ENCODE measurements at places on chromosomes 5 and 9. TPM values are rescaled to one million over a fixed set of nuclear protein-coding genes. Genes with fewer than 3 reads are reported as not detected.

C9orf50 gene
- not detected for total RNA-seq

OR1J1 gene
- total RNA-seq = not detected

ICE1 gene
- total RNA-seq = 26.7 TPM

ROR2 gene
- total RNA-seq = 2.2 TPM

CKS2 gene
- 192 TPM for total RNA-seq

SLC45A2 gene
- total RNA-seq = not detected

HRCT1 gene
- total RNA-seq = 1.7 TPM

SH2D3C gene
- 0.28 TPM for total RNA-seq

ANKRD55 gene
- not detected for total RNA-seq

CDKN2B-AS1 gene
- total RNA-seq = 1.1 TPM

PCDHB6 gene
- under 0.01 TPM for total RNA-seq

FREM1 gene
- total RNA-seq = not detected

MARCOL gene
- not detected for total RNA-seq

INSL4 gene
- not detected for total RNA-seq

ACOT12 gene
- not detected for total RNA-seq

ARSI gene
- 15.2 TPM for total RNA-seq

SPINK13 gene
- not detected for total RNA-seq

C5orf63 gene
- total RNA-seq = 0.72 TPM

RAI14 gene
- total RNA-seq = 361 TPM

C1QTNF2 gene
- total RNA-seq = 0.72 TPM

SLC6A18 gene
- not detected for total RNA-seq

CETN3 gene
- 2.5 TPM for total RNA-seq

SCGB3A1 gene
- total RNA-seq = not detected

RNF180 gene
- total RNA-seq = 0.36 TPM

LURAP1L gene
- 6.1 TPM for total RNA-seq

RASGRF2 gene
- total RNA-seq = 5.3 TPM

FRRS1L gene
- not detected for total RNA-seq

PTGR1 gene
- total RNA-seq = 80.8 TPM

REXO4 gene
- 16.1 TPM for total RNA-seq

PPIC gene
- total RNA-seq = 20.6 TPM
